Muscle of back (tissue), 13 donors: ENCODE measurements at places on chromosomes 13 and 19.

- DNase-seq, result no peak
These were observed 4.4 kb upstream of the TMEM272 start for GRCh38 chr13:51849145-51850101.

DNA sequence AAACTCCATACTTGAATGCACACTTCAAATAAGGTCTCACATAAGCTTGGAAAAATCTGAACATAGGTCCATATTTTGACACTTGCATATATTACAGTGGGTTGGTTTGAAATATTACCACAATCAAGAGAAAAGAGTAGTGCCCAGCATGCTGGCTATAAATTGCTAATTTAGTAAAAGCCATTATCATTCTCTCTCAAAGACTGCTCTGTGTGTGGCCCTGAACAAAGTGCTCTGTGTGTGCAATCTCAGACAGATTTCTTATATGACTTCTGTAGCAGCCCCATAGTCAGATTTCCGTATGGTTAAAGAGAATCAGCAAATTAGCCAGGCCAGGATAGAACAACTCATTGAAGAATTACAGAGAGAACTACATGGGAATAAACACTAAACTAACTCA, 78.2 kb downstream of the LIG4 start:
- DNase-seq, result no peak

DNA sequence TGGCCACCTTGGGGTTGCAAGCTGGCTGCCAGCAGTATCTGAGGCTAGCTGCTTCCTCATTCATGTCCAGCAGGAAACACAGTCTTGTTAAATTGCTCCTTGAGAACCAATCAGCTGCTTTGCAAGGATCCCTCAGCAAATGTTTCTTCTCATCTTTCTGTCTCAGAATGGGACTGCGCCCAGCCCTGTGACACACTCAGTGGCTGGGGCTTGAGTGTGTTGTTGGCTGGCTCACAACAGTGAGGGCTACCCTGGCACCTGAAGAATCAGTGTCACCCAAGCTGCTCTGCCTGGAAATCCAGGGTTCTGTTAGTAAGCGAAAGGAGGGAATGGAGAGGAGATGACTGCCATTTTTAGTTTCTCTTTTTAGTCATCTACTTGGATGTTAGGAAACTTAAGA, 317.2 kb downstream of the DCT start:
- no peak for DNase-seq

DNA sequence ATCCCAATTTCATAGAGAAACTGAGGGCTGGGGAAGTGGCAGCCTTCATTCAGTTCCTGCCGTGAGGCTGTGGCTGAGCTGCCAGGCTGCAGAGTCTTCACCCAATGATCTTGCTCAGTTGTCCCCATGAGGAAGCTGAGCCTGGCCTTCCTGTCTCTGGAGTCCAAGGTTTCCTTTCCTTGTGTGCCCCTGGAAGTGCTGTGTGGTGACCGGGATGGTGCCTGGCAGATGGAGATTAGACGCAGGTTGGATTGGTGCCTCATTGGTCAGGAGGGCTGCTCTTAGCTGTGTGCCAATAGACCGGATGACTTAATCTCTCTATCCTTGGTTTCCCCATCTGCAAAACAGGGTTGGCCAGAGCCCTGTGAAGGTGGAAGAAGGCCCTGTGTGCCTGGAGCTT, 24.6 kb downstream of the DNM2 start:
- no peak for DNase-seq

DNA sequence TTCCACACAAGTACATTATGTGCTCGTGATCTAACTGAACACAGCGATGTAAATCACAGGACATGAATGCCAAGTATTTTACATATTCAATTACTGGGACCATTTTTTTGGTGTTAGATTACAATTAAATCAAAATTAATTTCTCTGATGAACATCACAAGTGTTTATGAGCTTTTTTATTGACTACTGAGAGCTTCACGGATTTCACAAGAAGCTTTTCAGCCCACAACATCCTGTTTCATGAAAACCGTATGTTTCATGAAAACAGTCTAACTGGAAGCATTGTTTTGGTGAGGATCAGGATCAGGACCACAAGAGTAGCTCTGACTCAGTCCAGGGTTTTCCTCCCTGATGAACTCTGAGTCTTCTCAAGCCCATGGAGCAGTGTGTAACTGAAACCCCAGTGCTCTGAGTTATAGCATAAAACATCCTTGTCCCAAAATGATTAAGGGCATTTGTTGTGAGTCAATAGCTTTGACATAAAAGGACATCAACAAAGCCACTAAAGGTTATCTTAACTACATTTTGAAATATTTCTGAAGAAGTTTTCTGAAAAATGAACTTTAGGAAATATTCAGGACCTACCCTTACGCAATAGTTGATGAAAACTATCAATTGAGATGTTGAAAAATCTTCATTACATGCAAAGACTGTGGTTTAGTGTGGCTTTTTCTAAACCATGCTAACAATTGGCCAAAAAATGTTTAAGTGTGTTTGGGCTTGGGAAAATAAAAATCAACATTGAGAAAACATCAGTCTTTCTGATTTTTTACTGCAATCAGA, 49.3 kb downstream of the UFM1 start:
- peak; percentile 8 for DNase-seq

GRCh38 chr19:49677901-49678674, 1.0 kb downstream of the PRMT1 start:
- DNase-seq, result peak; percentile 69

DNA sequence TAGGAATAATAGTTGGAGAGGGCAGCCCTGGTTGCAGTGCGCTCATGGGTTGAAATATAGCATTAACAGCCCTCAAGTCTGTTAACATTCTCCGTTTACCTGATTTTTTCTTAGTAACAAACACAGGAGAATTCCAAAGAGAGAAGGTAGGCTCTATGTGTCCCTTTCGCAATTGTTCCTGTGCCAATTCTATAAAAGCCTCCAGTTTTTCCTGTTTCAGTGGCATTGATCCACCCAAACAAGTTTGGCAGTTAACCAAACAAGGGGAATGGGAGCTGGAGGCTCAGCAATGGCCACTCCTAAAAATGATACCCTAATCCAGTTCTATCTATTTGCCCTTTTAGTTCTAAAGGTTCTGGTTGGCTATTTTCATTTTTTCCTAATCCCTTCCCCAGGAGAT, 151.6 kb downstream of the ZNF486 start:
- DNase-seq, result no peak

GRCh38 chr13:76932076-76932475, 16.2 kb upstream of the ACOD1 start:
- no peak for DNase-seq

GRCh38 chr19:50939596-50939995, 13.2 kb downstream of the KLK5 start:
- DNase-seq, result no peak

DNA sequence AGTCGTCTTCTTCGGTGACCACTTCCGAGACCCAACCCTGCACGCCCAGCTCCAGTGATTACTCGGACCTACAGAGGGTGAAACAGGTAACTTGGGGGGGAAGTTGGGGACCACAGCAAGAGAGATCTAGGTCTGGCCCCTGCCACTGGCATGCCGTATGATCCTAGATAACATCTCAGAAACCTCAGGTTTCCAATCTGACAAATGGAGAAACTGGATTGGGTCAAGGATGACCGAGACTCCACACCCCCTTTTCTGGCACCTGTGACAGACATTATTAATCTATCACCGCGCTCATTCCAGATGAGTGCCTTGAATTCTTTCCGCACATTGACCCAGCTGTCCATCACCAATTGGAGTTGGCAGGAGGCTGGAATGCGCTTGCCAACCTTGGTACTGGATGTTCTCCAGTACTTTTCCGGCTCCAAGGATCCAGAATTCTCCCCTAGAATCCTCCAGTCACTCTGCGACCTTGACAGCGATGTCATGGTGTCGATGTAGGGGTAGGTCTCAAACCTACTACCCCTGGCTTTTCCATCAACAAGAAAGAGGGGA, 17.4 kb downstream of the VASP start:
- DNase-seq, result no peak

DNA sequence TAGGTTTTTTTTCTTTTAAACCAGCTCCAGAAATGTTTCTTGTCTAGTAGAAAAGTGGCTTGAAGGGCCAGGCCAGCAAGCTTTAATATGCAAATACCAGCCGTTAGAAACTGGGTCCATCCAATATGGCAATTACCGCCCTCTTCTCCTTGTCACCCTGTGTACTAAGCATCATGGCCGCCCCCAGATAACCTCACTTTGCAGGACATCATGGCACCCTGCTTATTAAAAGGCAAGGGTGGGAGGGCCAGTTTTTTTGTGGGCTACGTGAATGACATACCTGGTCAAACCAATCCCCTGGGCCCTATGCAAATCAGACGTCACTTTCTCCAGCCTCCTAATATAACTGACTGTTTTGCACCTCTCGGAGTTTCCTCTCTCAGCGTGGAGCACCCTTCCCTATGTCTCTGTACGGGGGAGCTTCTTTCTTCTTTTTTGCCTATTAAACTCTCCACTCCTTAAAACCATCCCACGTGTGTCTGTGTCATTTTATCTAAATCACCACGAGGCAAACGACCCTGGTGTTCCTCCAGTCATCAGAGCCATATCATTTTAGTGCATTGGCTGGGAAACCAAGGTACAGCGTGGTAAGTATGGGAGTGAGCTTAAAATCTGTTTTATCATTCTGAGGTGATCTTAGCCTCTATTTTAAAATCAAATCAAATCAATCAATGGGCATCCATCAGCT, 27.7 kb downstream of the OXGR1 start:
- no peak for DNase-seq

- DNase-seq, result peak; percentile 31
These were observed at the start of gene KASH5 for GRCh38 chr19:49387936-49388372. Gene KASH5 (plus strand): TSS chr19:49388249. CDS start chr19:49390884, 2,635 bp downstream.

- DNase-seq, result no peak
These were observed 31.4 kb downstream of the ELF1 start for GRCh38 chr13:40987606-40988280.

GRCh38 chr13:22121146-22121739, 450.4 kb downstream of the FGF9 start:
- no peak for DNase-seq

DNA sequence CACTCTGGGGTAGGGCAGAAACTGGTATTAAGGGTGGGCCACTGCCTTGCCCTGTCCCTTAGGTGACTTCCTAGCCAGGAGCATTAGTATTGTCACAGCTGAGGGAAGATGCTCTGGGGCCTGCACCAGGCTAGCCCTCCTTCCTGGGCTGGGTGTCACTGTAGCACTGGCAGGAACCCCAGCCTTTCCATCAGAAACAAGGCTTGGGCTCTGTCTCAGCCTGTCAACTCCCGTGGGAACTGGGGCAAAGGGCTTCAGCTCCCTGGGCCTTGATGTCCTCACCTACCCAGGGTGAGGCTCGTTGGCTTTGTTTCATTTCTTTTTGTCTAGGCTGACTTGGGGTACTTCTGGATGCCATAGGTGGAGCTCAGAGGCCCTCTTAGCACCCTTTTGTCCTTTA, 18.0 kb downstream of the PAF1 start:
- no peak for DNase-seq

- DNase-seq, result no peak
These were observed 522.2 kb downstream of the FGF9 start for GRCh38 chr13:22193070-22193469.

GRCh38 chr13:80115616-80116015, 225.3 kb downstream of the SPRY2 start:
- DNase-seq, result no peak

GRCh38 chr19:1089891-1090290, 5.3 kb downstream of the POLR2E start:
- no peak for DNase-seq

GRCh38 chr13:83666141-83666540, 216.1 kb downstream of the SLITRK1 start:
- peak; percentile 69 for DNase-seq

DNA sequence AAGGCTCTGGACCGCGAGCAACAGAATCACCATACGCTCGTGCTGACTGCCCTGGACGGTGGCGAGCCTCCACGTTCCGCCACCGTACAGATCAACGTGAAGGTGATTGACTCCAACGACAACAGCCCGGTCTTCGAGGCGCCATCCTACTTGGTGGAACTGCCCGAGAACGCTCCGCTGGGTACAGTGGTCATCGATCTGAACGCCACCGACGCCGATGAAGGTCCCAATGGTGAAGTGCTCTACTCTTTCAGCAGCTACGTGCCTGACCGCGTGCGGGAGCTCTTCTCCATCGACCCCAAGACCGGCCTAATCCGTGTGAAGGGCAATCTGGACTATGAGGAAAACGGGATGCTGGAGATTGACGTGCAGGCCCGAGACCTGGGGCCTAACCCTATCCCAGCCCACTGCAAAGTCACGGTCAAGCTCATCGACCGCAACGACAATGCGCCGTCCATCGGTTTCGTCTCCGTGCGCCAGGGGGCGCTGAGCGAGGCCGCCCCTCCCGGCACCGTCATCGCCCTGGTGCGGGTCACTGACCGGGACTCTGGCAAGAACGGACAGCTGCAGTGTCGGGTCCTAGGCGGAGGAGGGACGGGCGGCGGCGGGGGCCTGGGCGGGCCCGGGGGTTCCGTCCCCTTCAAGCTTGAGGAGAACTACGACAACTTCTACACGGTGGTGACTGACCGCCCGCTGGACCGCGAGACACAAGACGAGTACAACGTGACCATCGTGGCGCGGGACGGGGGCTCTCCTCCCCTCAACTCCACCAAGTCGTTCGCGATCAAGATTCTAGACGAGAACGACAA, 1.8 kb downstream of the PCDH17 start:
- DNase-seq, result peak; percentile 91

GRCh38 chr19:57241176-57241575, 744 bp downstream of the ZNF805 start:
- DNase-seq, result peak; percentile 11

DNA sequence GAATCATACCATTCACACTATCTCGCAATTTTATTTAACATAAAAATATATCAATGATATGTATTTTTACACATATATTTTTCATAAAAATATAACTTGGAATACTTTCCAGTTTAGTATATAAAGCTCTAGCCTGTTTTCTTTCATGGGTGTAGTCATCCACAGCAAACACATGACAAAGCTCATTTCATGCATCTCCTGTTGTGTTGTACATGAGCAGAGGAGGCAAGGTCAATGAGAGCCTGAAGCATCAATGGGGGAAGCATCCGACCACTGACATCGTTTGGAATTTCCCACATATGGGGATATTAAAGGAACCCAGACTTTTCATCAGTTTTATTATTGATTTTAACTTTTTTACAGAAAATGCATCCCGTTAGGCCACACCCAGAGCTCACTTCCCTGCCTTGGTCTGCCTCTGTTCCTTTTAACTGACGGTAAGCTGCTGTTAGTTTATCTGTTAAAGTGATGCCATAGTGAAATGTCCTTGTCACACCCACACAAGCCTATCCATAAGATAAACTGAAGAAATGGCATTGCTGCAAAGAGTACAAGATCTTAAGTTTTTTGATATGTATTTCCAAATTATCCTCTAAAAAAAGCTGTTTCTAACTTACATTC, 44.0 kb downstream of the MIPEP start:
- no peak for DNase-seq

DNA sequence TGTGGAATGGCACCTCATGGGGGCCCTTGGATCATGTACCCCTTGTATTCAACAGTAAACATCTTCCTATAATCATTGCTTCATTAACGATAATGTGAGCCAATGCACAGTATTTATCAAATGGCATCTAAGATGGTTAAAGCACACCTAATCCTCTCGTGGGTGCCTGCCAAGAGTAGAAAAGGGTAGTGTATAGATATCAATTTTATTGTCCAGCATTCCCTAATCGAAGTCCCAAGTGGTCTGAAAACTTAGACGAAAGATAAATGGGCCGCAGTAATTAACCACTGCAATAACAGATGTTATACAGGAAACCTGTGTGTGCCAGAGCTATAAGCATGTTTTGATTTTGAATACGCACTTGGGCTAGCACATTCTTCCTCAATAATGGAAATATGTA, 667 bp upstream of the MBNL2 start:
- DNase-seq, result no peak

GRCh38 chr19:50008532-50008931, 16.6 kb downstream of the VRK3 start:
- no peak for DNase-seq
